Activated CD8-positive, alpha-beta T cell treated with anti-CD3 and anti-CD28 coated beads for 36 hours (primary cell): ENCODE measurements at places on chromosomes 4 and X.
A peak's percentile ranks its signal among the peaks of the same experiment; 100 is the strongest.

GRCh38 chr4:17560065-17560673, 16.8 kb upstream of the LAP3 start:
- no peak for DNase-seq

DNA sequence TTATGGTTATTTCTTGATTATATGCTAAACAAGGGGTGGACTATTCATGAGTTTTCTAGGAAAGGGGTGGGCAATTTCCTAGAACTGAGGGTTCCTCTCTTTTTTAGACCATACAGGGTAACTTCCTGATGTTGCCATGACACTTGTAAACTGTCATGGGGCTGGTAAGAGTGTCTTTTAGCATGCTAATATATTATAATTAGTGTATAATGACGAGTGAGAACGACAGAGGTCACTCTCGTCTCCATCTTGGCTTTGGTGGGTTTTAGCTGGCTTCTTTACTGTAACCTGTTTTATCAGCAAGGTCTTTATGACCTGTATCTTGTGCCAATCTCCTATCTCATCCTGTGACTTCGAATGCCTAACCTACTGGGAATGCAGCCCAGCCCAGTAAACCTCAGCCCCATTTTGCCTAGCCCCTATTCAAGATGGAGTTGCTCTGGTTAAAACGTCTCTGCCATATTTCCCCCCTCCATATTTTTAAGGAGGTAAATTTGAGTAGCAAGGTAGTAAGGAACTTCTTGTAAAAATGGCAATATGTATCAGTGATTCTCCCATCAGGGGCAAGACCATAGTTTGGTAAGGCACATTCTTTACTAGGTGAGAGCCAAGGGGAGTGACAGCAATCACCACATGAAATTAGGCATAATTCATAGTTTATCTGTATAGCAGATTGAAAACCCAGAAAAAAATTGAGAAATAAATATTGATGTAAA, 2.6 kb downstream of the CXCL2 start:
- DNase-seq = no peak

DNA sequence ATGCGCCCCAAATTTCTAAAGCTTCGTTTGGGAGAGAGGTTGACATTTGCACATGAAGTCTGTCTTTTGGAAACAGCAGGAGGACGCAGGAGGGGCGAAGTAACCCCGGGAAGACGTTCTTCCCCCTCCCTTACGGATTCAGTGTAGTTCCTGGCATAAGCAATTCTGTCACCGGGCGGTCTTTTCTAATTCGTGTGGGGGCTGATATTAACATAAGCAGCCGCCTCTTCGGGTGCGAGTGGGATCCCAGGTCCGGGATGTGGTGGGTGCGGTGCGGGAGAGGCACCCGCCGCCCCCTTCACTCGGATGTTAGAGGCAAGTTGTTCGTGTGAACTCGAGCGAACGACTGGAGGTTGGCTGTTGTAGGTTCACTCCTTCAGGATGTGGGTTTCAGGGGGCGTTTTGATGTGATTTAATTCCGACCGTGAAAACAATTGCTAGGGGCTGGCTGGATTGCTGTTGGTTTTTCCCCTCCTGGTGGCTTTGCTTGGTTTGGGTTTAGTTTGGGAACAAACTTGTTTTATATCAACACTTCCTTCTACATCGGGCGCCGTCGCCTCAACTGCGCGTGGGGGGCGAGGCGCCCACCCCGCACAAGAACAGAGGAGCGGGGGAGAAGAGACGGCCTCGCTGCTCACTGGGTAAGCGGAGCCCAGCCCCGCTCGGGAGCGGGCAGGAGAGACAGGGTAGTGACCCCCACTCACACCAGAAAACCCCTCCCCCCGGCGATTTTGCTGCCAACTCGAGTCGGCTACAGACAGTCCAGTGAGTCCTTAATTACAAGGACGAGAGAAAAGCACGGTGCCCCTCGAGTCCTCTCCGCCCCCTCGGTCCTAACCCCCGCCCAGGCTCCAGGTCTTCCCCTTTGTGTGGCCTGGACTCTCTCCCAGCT, 2.9 kb upstream of the LEF1 start:
- peak; percentile 87 for DNase-seq

DNA sequence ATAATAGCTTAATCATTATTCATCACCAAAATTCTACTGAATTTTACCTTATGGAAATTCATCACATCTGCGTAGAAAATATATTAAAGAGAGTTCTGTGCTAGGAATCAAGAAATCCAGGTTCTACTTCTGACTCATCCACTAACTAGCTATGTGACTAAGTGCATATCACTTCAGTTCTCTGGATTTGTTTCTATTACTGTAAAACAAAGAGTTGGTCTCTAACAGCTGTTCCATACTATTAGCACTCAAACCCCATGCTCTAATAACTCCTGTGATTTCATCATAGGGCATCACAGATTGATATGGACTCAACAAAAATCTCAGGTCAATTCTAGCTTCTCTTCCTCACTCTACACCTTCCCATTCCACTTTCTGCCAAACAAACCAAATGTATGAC, 572.0 kb downstream of the INPP4B start:
- DNase-seq = no peak

GRCh38 chr4:88900432-88900831, 156.6 kb downstream of the FAM13A start:
- DNase-seq = no peak

GRCh38 chr4:142396279-142396678, 449.8 kb downstream of the INPP4B start:
- no peak for DNase-seq

GRCh38 chr4:122003335-122003734, 51.5 kb upstream of the TRPC3 start:
- peak; percentile 48 for DNase-seq

- no peak for DNase-seq
Observed at GRCh38 chr4:113077575-113077974, 28.1 kb downstream of the ANK2 start.

DNA sequence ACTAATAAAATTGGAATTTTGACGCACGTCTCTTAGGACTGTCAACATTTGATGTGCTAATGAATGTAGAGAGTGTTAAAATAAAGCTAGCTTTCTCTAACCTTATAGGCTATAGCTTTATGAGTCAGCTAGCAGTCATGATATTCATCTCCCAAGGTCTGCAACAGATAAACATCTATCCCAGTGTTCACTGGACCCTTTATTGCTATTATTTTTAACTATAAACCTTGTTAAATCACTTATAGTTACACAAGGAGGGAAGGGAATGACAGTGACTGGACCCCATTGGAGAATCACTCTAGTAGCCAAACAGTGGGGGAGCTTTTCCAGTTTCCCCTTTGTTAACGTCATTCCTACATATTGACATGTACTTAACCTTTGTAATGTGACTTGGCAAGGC, 67.9 kb upstream of the SHISA3 start:
- DNase-seq = no peak

DNA sequence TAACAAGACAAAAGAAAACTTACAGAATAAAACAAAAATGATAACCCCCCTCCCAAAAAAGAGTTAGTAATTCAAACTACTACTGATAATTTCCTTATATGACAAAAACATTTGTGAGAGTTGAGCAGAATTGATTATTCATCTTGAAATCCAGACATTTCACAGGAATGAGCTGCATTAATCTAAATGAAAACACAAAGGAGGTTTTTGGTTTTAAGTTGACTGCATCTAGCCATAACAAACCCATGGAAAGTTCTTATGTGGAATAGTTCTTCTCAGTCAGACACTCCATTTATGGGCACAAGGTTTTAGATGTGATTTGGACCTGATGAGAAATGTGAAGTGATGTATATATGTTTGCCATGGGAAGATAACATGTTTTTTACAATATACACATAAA, 95.4 kb downstream of the VCX2 start:
- DNase-seq = no peak

DNA sequence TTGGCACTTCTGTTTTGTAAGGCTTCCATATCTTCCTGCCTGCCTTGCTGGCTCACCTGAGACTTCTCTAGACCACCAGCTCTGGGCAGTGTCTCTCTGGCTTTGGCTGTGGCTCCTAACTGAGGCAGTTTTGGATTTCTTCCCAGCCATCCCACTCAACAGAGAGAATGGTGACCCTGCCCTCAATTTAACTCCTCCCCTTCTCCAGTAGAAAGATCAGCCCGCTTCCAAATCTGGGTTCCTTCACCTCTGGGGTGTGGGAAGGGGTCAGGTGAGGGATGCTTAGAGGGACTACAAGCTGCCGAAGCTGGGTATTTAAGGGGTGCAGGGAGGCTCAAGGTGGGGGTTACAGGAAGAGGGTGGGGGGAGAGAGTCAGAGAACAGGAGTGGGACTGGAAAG, 23.7 kb downstream of the NAP1L5 start:
- no peak for DNase-seq

DNA sequence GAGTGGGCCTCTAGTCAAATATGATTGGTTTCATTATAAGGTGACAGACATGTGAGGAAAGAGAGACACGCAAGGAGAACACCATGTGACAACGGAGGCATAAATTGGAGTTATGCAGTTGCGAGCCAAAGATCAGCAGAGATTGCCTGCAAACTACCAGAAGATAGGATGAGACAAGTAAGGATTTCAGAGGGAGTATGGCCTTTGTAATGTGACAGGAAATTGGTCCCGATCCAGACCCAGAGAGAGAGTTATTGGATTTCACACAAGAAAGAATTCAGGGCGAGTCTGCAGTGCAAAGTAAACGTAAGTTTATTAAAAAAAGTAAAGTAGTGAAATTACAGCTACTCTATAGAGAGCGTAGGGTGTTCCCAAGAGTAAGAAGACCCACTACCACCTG, 35.7 kb upstream of the NDST4 start:
- DNase-seq = no peak

- no peak for DNase-seq
Observed at GRCh38 chr4:168803732-168804131, 206.3 kb downstream of the CBR4 start.

GRCh38 chrX:11349661-11350337, 56.6 kb downstream of the AMELX start:
- DNase-seq = no peak

- no peak for DNase-seq
Observed at GRCh38 chrX:121050781-121051180, 3.4 kb downstream of the GLUD2 start.

- DNase-seq = no peak
Observed at GRCh38 chr4:55393461-55394320, 2.1 kb upstream of the TMEM165 start.

- DNase-seq = no peak
Observed at GRCh38 chr4:173446416-173446815, 47.5 kb upstream of the SCRG1 start.

GRCh38 chr4:143399113-143399949, 62.7 kb downstream of the GAB1 start:
- DNase-seq = no peak

- peak; percentile 30 for DNase-seq
Observed at GRCh38 chr4:4418676-4419390, 31.9 kb downstream of the NSG1 start.

DNA sequence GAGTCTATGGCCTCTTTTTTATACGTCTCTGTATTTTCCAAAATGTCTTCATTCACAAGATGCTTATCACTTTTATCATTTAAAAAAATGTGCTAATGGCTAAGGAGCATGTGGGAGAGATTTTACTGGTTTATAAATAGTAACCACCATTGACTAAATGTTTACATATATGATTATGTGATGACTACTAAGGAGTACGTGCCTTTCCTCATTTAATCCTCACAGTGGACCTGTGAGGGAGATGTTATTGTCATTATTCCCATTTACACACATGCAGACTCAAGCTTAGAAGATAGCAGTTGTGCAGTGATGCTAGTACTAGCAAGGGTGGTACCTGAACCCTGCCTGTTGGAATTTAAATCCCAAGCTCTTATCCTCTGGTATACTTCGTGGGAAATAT, 2.4 kb downstream of the SRD5A3 start:
- no peak for DNase-seq

GRCh38 chr4:149933883-149934282, 118.2 kb upstream of the IQCM start:
- no peak for DNase-seq

DNA sequence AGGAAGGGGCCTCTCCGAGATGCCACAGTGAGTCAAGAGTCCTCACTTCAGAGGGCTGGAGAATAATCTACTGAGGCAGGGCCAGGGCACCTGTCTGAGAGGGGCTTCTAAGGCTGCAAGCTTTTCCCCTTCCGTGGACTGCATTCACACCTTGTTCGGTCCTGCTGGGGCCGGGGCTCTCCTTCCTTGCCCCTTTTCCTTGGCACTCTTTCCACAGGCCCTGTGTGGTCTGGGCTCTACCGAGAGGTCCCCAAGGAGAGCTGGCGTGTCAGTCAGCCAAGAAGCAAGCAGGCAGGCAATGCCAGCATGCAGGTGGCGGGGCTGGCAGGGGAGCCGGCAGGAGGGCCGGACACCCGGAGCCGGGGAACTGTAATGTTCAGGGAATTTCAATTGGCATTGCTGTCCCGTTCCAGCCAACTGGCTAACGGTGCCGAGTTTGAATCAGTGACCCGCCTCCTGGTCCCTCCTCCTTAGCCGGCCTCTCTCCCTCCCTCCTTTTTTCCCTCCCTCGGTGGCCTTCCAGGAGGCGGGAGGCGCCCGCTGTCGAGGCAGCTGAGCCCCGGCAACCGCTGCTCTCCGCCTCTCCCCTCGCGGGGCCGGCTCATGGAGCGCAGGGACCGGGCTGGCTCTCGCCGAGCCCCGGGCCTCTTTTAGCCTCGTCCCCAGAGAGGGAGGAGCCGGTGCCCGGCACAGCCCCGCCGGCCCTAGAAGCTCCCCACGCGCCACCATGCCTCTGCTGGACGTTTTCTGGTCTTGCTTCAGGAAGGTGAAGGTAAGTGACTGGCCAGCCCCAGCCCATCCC, at the start of gene STARD8:
Gene STARD8 (plus strand): TSS at position 511 of the 802 bp plus-strand sequence. CDS start 217 bp downstream, at position 728.
- DNase-seq = no peak

DNA sequence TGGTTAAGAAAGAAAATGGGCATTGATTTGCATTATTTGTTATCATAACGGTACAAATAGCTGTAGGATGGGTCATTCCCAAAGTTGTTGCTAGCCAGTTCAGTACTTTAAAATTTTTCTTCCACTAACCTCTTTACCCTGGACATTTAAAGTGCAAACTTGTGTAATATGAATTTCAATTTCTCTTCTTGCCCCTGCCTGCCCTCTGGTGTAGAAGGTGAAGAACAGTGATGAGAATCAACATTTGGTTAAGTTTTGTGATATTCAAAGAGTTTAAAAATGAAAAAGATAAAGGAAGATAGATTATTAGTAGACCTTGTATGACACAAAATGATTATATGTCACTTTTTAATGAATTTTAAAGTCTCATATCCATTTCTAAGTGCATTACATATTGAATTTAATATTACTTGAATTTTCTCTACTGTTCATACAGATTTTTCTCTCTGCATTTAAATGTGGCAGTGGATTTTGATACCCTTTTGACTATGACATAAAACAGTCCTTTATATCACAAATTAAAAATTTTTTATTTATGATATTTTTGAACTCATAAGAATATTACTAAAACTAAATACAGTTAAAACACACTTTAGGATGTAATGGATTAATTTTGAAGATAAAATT, 337.7 kb downstream of the BMPR1B start:
- no peak for DNase-seq

- DNase-seq = no peak
Observed at GRCh38 chr4:8351931-8352367, 82.4 kb downstream of the HTRA3 start.

- no peak for DNase-seq
Observed at GRCh38 chr4:172881645-172882044, 287.0 kb upstream of the GALNT7 start.
